ENCODE measurements at places on chromosomes 11 and 22.

- DNase-seq, result no peak
Observed at GRCh38 chr11:19772480-19772879, 59.8 kb downstream of the NAV2 start.

- DNase-seq, result no peak
Observed at GRCh38 chr11:11582011-11582701, 39.6 kb downstream of the GALNT18 start.

- DNase-seq, result no peak
Observed at GRCh38 chr11:129905402-129905801, 10.0 kb upstream of the NFRKB start.

DNA sequence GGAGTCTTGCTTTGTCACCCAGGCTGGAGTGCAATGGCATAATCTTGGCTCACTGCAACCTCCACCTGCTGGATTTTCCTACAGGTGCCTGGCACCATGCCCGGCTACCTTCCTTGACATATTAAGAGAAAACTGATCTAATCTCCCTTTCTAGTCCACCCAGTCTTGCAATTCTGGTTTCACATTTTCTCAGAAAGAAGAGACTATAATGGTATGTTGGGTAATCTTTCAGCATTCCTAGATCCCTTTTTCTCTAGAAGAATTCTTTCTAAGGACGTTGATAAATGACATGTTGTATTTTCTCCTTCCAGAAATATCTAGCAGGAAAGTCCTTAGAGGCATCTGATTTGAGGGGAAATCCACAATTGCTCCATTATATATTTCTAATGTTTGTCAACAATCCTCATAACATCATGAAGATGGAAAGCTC lies 10.4 kb upstream of the HSPA8 start:
- no peak for DNase-seq

GRCh38 chr11:121300972-121301699 lies 8.6 kb downstream of the SC5D start:
- DNase-seq, result no peak

DNA sequence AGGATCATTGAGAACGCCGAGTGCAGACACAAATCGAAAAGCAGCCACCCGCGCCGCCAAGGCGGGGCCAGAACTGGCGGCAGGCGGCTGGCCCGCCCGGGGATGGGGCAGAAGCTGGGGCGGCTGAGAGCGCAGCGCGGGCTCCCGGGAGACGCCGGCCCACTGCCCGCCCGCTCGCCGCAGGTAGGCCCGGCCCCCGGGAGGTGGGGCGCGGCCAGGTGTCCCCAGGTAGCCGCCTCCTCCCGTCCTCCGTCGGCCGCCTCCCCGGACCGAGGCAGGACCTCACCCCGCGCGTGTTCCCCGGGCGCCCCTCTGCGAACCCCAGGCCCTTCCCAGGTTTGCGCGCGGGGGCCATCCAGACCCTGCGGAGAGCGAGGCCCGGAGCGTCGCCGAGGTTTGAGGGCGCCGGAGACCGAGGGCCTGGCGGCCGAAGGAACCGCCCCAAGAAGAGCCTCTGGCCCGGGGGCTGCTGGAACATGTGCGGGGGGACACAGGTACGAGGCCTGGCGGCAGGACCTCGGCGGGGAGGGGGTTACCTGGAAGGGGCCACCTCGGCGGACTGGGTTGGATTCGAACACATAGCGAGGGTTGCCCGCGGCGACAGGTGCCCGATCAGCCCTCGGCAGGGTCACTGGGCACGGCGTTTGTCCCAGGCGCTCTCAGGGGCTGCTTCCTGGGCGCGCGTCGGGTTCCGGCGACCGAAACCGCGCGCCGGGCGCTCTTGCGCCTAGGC lies at the start of gene PRRG4:
Gene PRRG4, plus strand, starts transcription at position 248 of the 733 bp plus-strand sequence. CDS start 603 bp downstream, outside the sequence.
- peak; percentile 40 for DNase-seq

GRCh38 chr11:90179923-90180322 lies 42.9 kb downstream of the CHORDC1 start:
- DNase-seq, result no peak

DNA sequence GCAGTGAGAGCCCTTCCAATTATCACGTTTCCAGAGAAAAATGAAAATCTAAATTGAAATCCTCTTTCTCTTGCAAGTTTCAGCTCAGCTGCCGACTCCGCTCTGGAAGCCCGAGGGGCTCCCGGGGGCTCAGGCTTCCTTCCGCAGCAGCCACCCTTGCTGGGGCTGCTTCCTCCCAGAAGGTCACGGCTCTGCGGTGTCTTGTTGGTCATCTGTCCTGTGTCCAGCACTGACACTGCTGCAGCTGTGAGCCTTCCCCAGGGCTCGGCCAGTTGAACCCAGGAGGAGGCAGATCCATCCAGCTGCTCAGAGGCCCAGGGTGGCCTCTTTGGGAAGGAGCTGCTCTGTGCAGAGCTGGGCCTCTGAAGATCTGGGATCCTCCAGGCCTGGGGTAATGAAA lies 1337.2 kb downstream of the TBC1D22A start:
- DNase-seq, result no peak

DNA sequence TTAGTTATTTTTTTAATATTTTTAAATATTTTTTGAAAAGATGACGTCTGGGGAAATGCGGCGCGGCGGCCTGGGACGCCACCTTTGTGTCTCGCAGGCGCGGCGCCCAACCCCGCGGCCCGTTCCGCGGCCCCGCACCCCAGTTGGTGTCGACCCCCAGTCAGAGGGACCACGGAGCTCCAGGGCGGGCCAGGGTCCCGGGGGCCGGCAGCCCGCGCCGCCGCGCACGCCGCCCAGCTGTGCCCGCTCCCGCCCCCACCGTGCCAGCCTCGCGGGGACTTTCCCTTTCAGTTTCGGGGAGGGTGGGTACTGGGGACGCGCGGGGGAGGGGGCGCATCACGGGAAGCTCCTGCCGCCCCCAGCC lies 1.6 kb downstream of the CCND1 start:
- DNase-seq, result no peak

DNA sequence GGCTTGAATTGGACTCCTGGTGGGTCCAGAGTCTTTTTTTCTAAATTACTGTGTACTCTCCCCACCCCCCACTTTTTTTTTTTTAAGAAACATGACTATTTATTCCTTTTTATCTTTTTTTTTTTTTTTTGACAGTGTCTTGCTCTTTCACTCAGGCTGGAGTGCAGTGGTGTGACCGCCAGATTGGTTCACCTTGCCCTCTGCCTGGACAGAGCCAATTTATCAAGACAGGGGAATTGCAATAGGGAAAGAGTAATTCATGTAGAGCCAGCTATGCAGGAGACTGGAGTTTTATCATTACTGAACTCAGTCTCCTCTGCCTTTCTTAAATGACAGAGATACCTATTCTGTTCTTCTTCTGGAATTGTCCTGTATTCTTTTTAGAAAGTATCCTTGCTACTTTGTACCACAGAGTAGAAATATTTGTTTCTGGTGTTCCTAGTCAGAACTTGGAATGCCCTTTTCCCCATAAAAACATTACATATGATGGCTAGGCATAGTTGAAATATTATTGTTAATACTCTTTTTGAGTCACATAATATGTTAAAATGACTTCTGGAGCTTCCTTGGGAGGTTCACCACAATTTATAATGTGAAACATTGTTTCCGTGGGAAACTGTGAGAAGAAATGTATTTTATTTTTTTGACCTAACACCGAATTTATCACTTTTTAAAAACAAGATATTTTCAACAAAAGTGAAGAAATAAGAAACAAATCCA lies 95.6 kb downstream of the UVRAG start:
- no peak for DNase-seq

- no peak for DNase-seq
Observed at GRCh38 chr11:116637766-116638165, 135.0 kb downstream of the BUD13 start.

DNA sequence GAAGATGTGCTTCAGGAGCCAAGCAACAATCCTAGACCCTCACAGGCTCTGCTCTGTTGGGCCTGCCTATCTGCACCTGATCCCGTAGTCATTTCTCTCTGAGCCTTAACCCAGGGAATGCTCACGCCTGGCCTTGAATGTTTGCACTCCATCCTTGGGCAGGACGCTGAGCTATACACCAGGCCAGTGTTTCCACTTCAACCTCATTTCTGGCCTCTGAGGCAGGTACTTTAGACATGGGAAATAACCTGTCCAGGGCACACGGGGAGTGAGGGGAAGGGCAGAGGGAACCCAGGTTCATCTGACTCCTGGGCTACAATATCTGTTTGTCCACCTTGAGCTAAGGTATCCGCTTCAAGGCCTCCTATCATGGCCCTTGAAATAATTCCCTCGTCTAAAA lies 9.9 kb downstream of the RSPH14 start:
- no peak for DNase-seq

GRCh38 chr11:125072961-125073590 lies 10.0 kb downstream of the SLC37A2 start:
- DNase-seq, result no peak

DNA sequence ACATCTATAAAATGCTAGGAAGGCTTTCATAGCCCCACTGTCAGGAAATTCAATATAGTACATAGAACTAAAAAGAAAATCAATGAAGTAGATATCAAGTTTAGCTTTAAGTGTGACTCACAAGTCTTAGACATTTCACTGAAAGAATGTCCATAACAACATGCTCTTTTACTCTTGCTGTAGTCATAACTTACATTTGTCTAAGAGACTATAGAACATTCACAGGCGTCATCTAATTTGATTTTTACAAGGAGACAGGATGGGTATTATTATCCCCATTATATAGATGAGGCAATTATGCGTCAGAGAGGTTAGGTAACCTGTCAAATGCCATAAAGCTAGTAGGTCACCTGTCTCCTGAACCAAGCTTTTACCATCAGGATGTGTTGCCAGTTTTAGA lies 36.9 kb downstream of the BDNF start:
- no peak for DNase-seq

GRCh38 chr22:32926600-32926999 lies 125.1 kb downstream of the TIMP3 start:
- no peak for DNase-seq

DNA sequence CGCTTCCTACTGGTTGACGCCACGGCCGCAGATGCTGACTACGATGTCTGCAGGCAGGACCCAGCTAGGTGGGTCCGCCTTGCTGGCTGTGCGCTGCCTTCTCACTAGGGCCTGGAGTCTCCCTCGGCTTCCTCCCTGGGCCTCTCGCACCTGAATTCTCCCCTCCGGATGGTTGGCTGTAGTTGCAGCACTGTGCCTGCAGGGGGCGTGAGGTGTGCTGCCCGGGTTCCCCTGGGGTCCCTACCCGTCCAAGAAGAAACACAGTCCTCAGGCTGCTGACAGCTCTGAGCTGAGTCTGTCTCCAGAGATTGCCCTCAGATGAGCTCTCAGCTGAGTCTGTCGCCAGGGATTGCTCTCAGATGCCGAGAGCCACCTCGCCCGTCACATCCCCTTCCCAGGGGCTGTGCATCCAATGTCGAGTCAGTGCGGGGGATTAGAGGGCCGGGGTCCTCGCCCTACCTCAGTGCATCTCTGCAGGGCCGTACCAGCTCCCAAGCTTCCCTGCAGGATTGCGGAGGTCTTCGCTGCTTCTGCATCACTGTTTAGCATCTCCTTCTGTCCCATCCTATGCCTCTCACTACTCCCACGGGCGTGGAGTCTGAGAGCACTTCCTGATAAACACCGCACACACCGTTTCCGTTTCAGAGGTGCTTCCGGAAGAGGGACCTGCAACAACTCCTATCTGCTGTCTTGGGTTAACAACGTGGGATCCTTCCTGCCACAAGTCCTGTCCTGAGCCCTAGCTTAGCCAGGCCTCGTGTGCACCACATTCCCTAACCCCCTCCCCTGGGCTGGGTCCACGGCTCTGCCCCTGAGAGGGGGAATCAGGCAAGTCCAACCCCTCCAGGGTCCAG lies 196.9 kb downstream of the CSNK2A3 start:
- no peak for DNase-seq

DNA sequence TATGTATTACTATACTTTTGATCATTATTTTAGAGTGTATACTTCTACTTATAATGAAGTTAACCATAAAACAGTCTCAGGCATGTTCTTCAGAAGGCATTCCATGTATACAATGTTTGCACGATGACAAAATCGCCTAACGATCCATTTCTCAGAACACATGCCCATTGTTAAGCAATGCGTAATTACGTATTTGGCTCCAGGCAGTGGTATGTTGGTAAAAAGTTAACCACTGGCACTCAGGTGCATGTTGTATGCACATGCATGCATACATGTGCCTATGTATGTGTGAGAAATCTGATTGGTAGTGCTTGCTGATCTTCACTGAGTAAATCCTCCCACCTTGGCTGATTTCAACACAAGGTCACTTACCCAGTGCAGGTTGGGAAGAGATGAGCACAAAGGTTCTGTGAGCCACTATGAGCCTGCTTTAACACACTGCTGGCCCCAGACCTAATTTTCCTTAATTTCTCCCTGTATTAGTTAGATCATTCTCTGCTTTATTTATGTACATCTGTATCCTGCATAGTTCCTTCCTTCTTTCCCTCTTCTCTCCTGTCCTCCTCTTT lies 164.6 kb downstream of the ARHGAP42 start:
- DNase-seq, result no peak

DNA sequence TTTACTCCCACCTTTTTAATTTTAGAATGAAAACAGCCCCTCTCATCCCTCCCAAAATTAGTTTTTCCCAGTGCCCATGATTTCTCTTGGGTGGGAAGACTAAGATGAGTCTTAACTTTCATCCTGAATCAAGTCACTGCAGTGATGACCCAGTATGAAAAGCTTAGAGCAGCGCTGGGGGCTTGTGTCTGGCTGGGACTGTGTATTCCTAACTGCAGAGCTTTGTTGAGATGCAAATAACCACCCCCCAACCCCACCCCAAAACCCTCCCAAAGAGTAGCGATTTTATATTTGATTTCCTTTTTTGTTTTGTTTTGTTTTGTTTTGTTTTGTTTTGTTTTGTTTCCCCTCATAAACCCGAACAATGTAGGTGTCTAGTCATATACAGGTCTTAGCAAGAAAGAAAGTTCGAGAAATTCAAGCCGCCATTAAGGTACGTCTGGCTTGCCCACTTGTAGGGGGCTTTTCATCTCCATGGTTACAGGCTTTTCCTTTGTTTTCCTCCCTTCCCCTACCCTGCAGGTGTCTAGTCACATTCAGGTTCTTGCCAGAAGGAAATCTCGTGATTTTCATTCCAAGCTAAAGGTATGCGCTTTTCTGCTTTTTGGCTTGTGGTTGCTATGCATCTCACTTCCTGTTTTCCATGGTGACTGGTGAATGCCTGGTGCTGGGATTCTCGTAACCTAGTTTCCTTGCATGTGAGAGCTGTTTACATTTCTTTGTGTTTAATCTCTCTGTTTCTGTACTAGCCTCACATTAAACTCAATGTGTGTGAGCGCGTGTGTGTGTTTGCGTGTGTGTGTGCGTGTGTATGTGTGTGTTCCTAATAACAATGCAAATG lies 144.6 kb upstream of the RASSF10 start:
- DNase-seq, result peak; percentile 64

Measured in renal cortex interstitium (tissue), 15 donors.